HTR-8/SVneo (cell line): ENCODE measurements at places on chromosomes 1 and 21.

DNA sequence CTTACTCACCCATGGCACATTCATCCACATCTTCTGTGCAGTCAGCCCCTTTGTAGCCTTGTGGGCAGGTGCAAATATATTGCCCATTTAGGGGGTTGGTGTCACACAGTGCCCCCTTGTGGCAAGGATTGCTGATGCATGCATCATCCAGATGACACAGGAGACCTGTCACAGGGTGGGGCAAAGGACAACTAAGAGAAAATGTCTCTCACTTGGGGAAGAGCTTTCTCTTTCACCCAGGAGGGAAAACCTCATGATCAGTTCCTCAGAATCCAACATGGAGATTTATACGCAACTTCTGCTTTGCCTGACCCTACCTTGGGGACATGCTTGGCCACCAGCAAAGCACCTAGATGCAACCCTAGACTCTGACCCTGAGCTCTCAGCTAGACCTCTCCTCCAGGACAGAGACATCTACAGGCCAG, 71.8 kb upstream of the ADAM30 start:
- peak; percentile 7 for DNase-seq

DNA sequence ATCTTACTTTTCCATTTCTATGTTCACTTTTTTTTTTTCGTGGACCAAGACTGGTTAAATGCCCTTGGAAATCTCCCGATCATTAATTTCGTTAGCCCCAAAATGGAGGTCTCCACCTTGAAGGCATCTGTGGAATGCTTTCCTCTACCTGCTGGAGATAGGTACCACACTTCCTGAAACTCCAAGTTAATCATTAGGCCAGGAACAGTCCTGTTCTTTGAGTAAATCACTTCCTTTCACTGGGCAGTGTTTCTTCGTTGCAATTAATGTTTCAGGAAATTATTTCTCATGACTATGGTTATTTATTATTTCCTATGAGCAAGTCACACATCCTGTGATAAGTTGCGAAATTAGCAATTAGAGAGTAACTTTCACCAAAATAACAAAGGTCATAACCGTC, 225.2 kb upstream of the LYPLAL1 start:
- DNase-seq = no peak

- DNase-seq = no peak
Observed at GRCh38 chr1:233912447-233912846, 8.0 kb downstream of the SLC35F3 start.

GRCh38 chr21:43986544-43987451, 25.3 kb upstream of the TRAPPC10 start:
- no peak for DNase-seq

- DNase-seq = no peak
Observed at GRCh38 chr21:10464975-10465374, 56.4 kb upstream of the TPTE start.

DNA sequence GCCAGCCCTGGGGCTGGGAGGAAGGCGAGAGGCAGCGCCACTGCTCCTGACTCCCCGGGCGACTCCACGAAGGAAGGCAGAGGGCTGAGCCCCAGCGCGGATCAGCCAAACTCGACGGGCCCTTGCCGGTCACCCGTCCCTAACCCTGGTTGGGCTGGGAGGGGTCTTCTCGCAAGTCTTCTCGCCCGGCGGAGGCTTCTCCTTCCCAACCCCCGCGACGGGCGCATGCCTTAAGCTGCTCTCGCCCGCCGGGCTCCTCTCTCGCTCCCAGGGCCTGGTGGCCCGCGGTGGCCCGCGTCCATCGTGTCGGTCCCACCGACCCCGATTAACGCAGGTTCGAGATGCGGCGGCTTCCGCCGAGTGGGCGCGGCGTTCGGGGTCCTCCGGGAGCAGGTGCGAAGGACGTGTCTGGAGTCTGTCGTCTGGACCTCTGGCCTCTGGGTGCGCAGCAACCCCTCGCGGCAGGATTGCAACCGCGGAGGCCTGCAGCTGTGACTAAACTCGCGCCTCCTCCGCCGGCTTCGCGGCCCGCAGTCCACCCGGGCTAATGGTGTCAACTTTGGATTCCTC, 29.0 kb upstream of the PPM1J start:
- DNase-seq = no peak

GRCh38 chr1:211531194-211532087, 39.5 kb upstream of the RD3 start:
- DNase-seq = no peak

- no peak for DNase-seq
Observed at GRCh38 chr1:101438359-101438758, 201.5 kb downstream of the S1PR1 start.

GRCh38 chr21:15051644-15052458, 12.9 kb downstream of the NRIP1 start:
- no peak for DNase-seq

GRCh38 chr1:5664081-5664768, 328.0 kb downstream of the NPHP4 start:
- no peak for DNase-seq

GRCh38 chr1:42146626-42147320, 6.4 kb upstream of the GUCA2B start:
- DNase-seq = peak; percentile 54
